NCI-H460 (cell line): ENCODE measurements at places on chromosomes 5 and 9. TPM values are rescaled to one million over a fixed set of nuclear protein-coding genes. Genes with fewer than 3 reads are reported as not detected.

DNA sequence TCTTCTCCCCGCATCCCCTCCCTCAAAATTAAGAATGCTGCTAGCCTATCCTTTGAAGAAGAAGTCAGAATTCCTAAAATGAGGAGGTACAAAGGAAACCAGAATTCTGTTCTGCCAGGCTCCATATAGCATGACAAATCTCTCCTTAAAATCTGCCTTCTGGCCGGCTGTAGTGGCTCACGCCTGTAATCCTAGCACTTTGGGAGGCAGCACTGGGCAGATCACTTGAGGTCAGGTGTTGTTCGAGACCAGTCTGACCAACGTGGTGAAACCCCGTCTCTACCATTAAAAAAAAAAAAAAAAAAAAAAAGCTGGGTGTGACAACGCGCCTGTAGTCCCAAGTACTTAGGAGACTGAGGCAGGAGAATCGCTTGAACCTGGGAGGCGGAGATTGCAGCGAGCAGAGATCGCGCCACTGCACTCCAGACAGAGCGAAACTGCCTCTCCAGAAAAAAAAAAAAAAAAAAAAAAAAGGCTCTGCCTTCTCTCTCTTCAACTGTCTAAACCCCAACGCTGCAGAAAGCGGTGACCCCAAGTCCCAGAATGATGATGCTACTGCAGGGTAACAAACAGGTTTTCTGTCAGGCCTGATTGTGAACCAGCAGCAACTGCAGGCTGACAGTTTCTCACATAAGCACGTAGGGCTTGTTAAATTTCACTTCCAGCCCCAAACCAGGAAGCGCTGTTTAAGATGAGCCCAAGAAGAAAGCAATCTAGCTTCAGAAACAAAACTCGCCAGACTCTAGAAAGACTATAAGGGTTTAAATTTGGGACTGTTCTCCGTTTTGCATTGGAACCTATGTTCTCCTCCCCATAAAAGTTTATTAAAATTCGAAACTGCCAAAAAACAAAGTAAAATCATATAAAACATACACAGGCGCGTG is 963 bp upstream of the CAST start:
- no peak for DNase-seq

DNA sequence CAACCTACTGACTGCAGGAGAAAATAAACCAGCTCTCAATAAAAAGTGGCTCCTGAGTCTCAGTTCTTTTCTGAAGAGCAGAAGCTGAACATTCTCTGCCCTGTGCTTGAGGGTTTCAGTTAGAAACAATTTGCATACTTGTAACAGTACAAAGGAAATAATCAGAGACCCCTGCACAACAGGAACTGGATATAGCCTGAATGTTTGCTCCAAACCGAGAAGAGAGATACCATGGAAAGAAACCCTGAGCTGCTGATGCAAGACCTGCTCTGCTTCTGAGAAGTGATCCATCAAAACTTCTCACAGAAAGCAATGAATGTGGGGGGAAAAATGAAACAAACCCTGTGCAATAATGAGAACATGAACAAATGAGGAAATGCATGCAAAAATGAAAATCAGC is 592.9 kb downstream of the SEMA5A start:
- DNase-seq, result no peak

DNA sequence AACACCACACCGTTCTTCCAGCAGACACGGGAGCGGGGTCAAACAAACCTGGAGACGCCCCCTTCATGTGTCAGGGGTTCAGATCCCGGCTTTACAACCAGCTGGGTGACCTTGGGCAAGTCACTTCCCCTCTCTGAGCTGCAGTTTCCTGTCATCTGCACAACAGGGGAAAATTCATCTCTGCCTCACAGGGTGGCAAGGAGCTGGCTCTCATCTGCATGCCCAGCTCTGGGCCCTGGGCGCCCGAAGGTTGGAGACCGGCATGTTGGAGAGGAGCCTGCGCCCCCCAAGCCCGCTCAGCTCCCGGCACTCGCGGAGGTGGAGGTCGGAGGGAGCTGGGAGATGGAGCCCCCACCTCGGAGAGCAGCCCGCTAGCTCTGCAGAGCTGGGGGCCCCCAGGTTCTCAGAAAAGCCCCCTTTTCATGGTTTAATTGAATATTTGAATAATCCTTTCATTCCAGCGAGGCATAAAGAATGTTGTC is 20.4 kb downstream of the NR5A1 start:
- DNase-seq, result no peak

DNA sequence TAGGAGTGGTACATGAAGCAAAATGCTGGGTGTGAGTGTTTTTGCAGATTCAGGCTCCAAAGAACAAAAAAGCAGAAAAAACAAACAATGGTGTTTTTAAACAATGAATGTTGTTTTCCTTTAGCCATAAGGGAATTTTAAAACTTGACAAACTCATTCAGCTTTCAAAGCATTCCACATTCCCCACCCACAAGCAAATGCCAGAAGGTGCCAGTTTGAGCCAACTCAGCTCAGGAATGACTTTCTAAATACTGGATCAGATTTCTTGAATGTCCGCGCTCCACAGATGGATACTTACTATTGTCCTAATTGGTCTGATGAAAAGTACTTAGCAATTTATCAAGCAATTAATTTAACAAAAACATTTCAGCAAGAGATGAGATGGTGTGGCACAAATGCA is 12.9 kb upstream of the MOB3B start:
- no peak for DNase-seq

SLC25A2 gene
- total RNA-seq, result not detected in 2 replicates

AGXT2 gene
- total RNA-seq, result not detected in 2 replicates

FCN2 gene
- total RNA-seq, result not detected in 2 replicates

STKLD1 gene
- total RNA-seq, result 0.59 TPM in 1 of 2 replicates, not detected in the other

OTP gene
- total RNA-seq, result not detected in 2 replicates
